ENCODE measurements at places on chromosomes 7 and 10. TPM values are rescaled to one million over a fixed set of nuclear protein-coding genes. Genes with fewer than 3 reads are reported as not detected.

The HMX3 gene
- total RNA-seq: not detected

The MRLN gene
- total RNA-seq: not detected

The VGF gene
- not detected for total RNA-seq

The OGDHL gene
- 0.33 TPM for total RNA-seq

The ACSM6 gene
- total RNA-seq: not detected

The SPDYE2B gene
- not detected for total RNA-seq

Measured in dermis blood vessel endothelial cell (primary cell).